ENCODE measurements at places on chromosomes 16 and 17.

- DNase-seq, result peak; percentile 9
Observed at GRCh38 chr16:12819126-12820117, 15.7 kb upstream of the CPPED1 start.

- no peak for DNase-seq
Observed at GRCh38 chr16:4303973-4304372, 11.9 kb upstream of the GLIS2 start.

- DNase-seq, result peak; percentile 78
Observed at GRCh38 chr17:7915611-7916384, at the start of gene RNF227. Gene RNF227, minus strand, starts transcription at chr17:7916289. Its CDS starts 94 bp downstream, at chr17:7916195.

DNA sequence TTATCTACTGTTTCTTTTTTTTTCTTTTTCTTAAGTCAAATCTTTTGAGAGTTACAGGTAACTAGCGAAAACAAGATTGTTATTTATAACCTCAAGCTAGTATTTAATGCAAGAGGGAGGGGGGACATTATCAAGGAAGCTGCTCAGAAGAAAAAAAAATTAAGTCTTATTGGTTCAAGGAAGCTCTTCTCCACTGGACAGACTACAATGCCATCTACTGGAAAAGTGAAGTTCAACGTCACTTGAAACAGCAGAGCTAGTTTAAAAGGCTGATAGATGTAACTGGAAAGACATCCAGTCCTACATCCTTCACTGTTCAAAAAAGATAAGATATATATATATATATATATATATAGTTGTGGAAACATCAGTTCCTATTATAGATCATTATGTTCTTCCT is 418.0 kb upstream of the PSMD7 start:
- no peak for DNase-seq

DNA sequence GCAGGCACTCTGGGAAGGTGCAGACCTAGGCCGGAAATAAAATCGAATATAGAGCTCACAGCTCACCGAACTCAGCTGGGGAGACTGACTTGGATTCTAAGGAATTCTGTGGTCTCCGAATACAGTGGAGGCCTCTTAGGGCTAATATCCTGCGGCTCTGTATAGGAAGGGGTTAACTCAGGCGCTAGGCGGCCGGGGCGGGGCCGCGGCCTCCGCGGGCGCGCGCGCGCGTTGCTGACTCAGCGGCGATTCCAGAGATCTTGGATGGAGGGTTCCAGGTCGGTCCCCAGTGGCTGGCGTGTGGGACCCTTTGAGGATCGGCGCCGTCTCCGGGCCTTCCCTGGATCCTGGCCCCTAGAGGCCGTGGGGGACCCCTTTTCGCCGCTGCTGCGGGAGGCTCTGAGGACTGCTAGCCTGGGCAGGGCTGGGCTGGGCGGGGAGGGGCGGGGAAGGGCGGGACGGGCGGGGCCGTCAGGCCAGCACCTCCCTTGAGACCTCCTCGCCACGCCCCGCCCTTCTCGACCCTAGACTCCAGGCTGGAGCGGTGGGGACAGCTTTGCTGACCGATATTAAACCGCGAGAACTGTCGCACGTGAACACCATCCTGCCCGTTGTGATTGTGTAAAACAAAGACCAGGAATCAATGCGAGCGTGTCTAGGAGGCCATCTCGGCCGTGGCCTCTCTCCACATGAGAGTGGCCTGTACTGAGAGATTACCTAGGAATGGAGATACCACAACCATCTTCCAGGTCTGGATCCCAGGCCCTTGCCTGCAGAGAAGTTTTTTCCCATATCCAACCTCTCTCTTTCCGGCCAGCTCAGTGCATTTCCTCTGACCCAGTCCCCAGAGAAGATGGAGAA is 1.4 kb upstream of the PLEKHH3 start:
- DNase-seq, result peak; percentile 82

- DNase-seq, result no peak
Observed at GRCh38 chr17:71405101-71405500, 715.7 kb upstream of the SOX9 start.

DNA sequence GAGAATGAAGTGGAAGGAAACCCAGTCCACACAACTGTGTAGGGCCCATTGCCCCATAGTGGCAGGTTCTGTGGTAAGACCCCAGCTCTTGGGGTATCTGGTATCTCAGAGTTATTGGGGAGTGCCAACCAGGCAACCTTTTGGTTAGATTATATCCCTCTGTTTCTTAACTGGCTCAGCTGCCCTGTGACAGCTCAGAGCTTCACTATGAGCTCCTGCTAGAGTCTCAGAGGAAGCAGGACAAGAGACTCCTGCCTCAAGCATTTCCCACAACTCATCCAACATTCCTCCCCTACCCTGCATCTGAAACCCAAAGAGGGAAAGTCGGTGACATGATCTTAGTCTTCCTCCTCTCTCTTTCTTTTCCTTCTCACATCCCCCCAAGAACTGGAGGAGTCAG is 292.3 kb downstream of the SHISA9 start:
- no peak for DNase-seq

- DNase-seq, result no peak
Observed at GRCh38 chr17:57197466-57198071, 58.8 kb upstream of the MSI2 start.

DNA sequence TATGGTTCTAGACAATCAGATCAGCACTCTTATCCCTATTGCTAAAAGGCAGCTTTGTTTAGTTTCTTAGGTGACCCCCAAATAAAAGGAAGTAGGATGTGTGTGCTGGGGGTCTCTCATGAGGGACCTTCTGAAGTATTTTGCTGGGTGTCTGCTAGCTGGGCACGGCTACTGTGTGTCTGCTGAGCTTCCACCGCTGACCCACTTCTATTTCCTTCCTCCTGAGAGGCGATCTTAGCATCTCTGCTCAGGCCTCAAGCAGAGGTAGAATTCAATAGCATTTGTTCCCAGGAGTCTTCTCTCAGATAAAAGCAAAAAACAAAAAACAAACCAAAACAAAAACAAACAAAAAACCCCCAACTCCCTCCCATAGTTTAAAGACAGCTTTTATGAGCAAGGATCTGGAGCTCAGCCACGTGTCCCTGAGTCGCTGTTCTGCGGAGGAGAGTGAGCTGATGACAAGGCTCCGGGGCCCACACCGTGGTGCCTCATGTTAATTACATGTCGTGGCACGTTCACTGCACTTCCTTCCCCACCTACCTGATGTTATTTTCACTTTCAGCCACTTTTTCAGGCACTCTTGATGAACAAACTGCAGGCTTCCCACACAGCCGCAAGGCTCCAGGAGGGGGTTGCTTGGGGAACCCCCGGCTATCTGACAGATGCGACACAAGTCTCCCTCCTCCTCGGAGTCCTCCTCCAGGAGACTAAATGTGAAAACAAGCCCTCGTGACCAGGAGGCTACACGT is 83.5 kb downstream of the MARCHF10 start:
- DNase-seq, result no peak

- no peak for DNase-seq
Observed at GRCh38 chr16:17203424-17203823, 267.3 kb downstream of the XYLT1 start.

- DNase-seq, result no peak
Observed at GRCh38 chr17:80466188-80466705, 10.2 kb downstream of the NPTX1 start.

GRCh38 chr17:13563866-13564265 is 37.9 kb downstream of the HS3ST3A1 start:
- no peak for DNase-seq

DNA sequence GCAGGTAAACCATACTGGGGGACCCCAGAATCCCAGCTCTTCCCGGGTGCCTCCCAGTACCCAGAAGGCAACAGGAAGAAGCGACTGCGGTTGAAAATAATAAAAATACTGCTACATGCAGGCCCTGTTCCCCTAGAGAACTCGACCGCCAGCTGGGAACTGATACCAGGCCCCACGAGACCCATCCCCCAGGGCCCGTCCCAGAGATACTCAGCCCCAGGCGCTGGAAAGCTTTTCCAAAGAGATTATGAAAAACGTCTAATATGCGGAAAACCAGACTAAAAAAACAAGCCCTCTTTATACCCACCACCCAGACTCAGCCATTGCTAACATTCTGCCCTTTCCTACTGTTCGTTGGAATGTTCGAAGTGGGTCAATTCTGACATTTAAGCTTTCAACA is 12.9 kb upstream of the MEAK7 start:
- no peak for DNase-seq

- DNase-seq, result no peak
Observed at GRCh38 chr17:60995680-60996079, 318.0 kb downstream of the BCAS3 start.

DNA sequence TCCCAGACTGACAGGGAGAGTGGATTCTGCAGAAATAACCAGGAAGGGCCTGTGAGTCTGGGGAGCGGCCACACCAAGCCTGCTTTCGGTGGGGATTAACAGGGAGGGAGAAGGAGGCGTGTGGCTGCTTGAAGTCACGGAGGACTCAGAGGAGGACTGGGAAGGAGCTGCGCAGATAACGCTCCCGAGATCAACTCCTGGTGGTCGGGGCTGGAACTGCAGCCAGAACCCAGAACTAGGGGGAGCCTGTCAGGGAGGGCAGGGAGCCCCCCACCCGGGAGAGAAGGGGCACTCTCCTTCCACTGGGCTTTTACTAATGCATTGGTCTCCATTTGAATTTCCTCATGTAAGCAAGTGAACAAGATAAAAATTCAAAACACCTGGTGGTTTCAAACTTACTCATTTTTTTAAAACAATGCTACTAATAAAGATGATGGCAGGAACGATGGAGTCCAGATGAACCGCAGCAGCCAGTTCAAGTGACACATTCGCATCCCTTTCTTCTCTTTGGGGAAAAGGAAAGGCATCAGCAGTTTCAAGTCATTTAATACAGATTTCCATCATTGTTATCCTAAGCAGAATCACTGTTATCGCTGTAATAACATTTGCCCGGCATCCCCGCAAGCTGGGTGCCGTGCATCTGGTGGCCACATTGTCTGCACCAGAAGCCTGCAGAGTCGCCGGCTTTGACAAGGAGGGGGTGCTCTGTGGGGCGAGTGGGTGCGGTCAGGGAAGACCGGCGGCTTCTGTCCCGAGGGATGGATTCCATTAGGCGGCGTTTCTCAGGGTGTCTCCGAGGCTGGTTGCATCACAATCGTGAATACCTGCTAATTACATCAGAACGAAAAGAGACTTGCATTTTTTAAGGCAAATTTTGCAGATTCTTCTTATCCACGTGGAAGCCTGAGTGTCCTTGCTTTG is 183.0 kb downstream of the FOXL1 start:
- no peak for DNase-seq

GRCh38 chr17:51132964-51133319 is 12.3 kb upstream of the SPAG9 start:
- DNase-seq, result no peak

GRCh38 chr17:83061586-83061985 is 17.8 kb upstream of the METRNL start:
- DNase-seq, result no peak

DNA sequence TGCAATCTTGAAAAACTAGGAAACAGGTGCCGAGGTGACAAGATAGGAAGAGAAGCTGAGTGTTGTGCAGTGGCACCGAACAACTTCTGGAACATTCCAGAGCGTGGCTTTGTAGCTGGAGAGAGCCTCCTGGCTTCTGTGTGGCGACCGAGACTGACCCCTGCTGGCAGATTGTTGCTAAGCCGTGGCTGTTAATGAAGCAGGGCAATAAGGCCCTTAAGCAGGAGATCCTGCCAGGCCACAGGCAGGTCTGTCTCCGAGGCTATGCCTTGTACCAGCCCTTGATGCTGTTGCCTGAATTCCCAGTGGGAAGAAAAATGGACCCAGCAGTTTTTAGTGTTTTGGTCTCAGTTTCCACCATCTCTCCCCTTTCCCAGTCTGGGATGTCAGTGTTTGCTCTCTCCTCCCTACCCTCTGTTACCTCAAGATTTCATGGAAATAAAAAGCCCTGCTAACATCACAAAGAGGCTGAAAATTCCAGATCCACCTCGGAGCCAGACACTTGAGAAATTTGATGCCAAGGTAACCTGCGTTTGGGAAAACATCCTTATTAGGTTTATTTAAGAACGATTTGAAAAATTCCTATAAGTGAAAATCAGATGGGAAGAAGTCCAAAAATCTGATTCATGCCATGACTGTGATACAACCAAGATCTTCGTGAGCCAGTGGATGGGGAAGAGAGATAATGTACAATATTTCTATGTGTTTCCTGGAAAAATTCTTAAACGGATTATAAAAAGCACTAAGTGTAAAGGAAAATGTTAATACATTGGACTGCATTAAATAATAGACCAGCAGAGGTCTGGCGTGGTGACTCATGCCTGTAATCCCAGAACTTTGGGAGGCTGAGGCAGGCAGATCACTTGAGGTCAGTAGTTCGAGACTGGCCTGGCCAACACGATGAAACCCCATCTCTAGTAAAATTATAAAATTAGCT is 265.1 kb downstream of the PRKCA start:
- peak; percentile 56 for DNase-seq

GRCh38 chr17:8016632-8017424 is 14.4 kb downstream of the GUCY2D start:
- peak; percentile 34 for DNase-seq

- no peak for DNase-seq
Observed at GRCh38 chr16:87337262-87337771, 20.1 kb upstream of the C16orf95 start.

DNA sequence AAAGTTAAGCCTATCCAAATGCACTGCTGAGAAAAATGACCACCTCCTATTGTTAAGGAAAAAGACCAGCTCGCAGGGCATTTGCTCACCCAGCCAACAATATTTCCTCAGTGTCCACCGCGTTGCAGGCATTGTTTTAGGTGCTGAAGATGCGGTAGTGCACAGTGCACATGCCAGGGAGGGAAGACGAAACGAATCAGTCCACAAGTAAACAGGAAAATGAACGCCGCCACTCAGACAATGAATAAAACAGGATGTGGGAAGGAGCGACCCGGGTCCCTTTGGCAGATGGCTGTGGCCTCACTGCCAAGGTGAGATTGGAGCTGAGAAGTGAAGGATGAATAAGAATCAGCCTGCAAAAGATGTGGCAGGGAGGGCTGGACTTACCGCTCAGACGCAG is 249.2 kb downstream of the FOXL1 start:
- DNase-seq, result no peak

DNA sequence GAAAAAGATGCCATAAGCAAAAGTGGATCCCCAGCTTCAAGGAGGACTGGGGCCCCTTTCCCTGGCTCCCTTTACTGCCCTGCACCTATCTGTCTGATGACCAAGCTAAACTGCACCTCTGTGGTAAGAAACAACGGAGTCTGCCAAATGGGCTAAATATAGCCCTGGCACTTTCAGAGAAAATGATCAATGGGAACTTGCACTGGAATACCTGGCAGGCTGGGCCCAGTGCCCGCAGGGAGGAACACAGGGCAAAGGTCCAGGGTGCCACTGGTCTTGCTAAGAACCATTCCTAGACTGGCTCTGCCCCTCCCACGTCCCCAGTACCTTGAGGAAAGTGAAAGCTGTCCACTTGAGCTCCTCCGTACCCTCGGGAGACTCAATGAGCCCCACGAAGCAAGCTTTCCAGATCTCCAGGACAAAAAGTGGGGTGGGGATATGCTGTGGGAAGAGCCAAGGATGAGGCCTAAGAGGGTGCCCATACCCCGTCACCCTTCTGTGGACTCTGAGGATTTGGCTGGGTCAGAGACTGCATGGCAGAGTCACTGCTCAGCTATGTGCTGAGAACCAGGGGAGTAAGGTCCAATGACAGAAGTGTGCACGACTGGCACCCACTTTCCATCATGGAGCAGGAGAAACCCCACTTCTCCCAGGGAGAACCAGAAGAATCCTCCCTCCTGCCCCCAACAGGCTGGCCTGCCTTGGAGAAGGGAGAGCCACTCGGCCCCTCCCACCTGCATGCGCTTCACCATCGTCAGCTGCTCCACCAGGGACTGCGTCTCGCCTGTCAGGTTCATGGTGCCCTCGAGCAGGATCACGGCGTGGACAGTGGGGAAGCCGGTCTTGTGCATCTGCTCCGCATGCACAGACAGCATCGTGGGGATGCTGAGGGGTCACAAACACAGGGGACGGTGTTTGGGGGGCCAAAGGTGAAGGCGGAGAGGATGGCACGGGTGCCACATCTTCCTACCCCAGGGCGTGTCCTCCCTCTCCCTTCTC is 17.4 kb downstream of the CSF3 start:
- DNase-seq, result no peak

- DNase-seq, result no peak
Observed at GRCh38 chr17:76078860-76079534, at the start of gene ZACN. Gene ZACN, plus strand, starts transcription at chr17:76079182. Its CDS starts 83 bp downstream, at chr17:76079265.

Data from hypothalamus (tissue), 51 donors.